Stimulated activated CD4-positive, alpha-beta T cell treated with anti-CD3 and anti-CD28 coated beads, Interleukin-1b, Interleukin-23, amount 100 ng/mL, for 1 hour (primary cell): ENCODE measurements at places on chromosomes 16 and 17.

GRCh38 chr17:50148226-50149090 is 2.0 kb downstream of the PPP1R9B start:
- peak; percentile 83 for DNase-seq

GRCh38 chr17:45895969-45896785 is 1.8 kb downstream of the MAPT start:
- no peak for DNase-seq

GRCh38 chr17:28908640-28909167 is 5.8 kb upstream of the DHRS13 start:
- no peak for DNase-seq

GRCh38 chr17:42680331-42680808 is 1.3 kb downstream of the CCR10 start:
- no peak for DNase-seq

- no peak for DNase-seq
Observed at GRCh38 chr17:17055286-17056155, 13.3 kb downstream of the MPRIP start.

DNA sequence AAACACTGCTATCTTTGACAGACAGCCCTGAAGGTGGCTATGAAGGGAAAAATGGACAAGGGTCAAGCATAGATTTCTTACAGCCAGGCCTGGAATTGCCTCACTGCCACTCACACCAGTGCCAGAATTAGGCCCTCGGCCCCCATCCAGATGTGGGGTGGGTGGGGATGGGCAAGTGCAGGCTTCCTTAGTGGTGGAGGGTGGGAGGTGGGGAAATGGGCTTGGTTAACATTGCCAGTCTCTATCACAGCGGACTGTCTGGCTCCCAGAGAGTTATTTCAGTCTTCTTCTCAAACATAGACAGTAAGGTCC is 24.9 kb downstream of the B9D1 start:
- no peak for DNase-seq

GRCh38 chr17:77420095-77420803 is 279.5 kb downstream of the SEC14L1 start:
- DNase-seq: no peak

GRCh38 chr16:84746231-84746630 is 46.4 kb downstream of the USP10 start:
- no peak for DNase-seq

GRCh38 chr16:1169285-1170075 is 16.6 kb downstream of the CACNA1H start:
- no peak for DNase-seq

DNA sequence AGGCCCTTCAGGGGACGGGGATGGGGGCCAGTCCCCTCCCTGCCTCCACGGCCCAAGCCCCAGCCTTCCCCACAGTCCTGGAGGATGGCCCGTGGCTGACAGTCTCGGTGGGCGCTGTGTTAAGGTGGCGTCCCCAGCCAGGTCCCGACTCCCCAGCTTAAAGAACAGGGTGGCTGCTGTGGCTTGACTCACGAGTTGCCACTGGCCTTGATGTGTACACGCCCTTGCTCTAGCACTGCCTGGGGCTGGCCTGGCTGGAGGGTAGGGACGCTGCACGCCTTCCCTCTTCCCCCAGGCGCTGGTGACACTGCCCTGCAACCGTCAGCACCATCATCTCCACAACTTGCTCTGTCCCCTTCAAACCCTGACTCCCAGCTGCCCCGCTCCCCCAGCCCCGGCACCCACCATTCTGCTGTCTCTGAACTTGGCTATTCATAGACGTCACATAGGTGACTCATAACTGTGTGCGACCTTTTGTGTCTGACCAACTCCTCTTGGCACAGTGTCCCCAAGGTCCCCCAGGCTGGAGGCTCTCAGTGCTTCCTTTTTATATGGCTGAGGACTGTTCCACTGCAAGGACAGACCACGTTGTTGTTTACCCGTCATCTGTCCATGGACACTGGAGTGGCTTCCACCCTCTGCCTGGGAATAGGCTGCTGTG is 6.3 kb downstream of the GNPTG start:
- DNase-seq: no peak

DNA sequence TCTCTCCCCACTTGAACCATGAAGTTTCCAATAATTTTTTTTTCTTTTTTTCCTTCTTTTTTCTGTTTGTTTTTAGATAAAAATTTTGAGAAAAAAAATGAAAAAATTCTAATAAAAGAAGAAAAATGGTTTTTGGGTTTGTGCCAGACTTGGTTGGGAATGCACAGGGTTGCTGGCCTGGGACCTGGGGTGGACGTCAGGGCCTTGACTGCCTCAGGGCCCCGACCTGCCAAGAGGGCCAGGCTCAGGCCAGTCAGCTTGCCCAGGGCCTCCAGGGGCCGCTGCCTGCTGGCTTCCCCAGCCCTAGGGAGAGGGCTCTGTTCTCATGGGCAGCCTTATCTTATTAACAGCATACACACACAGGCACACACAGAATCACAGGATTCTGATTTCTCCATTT is 6.5 kb downstream of the TBX6 start:
- DNase-seq: no peak

GRCh38 chr16:3789375-3790099 is 72.2 kb upstream of the TRAP1 start:
- no peak for DNase-seq

GRCh38 chr17:4156750-4157381 is 13.9 kb downstream of the CYB5D2 start:
- DNase-seq: no peak

DNA sequence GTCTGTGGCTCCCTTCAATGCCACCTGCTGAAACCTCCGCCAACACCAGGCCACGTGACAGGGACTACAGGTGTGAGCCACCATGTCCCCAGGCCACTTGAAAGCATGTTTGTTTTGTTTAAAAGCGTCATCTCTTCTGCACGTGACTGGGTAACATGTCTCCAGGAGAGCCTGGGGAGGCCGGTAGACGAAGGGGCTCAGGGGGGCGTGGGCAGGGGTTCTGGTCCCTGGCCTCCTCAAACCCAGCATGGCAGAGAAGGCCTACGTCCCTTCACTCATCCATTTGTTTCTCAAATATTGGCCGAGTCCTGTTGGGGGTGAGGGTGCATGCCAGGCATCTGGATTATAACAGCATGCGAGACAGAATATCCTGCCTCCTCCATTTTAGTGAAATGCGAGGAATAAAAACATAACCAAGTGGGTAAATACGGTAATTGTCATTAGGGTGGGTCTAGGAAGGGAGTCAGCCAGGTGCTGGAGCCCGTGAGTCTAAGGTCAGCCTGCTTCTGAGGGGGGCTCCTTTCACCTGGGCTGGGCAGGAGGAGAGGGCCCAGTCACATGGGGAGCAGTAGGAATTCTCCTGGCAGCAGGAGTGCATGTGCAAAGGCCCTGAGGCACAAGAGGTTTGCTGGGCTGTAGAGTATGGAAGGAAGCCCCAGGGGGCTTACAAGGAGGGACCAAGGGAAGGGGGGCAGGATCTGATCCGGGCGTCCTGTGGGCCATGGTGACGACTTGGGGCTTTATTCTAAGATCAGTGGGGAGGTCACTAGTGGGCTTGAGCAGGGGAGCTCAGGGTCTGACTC is 26.8 kb upstream of the CIBAR2 start:
- DNase-seq: no peak
